ENCODE measurements at places on chromosomes 12 and 14.

- H3K27ac ChIP-seq = no peak overlapping the region
- no peaks in the 10 kb centered on the region for H3K4me1 ChIP-seq
- no peaks in the 10 kb centered on the region for H3K27me3 ChIP-seq
- peak; percentile 32 for DNase-seq
- H3K36me3 ChIP-seq = no peaks in the 10 kb centered on the region
- no peak overlapping the region for H3K4me3 ChIP-seq
These were observed 27.4 kb upstream of the GUCY2C start for GRCh38 chr12:14723763-14724162.

DNA sequence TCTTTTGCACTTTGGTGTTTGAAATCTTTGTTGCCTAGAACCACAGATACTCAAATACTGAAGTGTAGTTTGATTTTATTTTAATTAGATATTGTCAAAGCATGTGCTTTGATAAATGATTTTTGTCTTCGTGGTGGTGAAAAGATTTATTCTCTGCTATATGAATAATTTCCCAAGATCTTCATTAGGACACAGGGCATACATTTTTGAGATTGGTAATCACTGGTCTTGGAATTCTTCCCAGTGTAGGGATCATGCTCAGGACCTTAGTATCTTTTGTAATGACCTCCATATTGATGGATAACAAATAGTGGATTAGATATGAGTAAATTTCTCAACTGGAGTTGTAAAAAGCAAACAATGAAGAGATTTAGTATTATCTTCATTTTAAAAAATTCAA, 28.2 kb downstream of the TBK1 start:
- no peaks in the 10 kb centered on the region for H3K4me1 ChIP-seq
- peaks cover 9% of the 10 kb centered on the region for H3K36me3 ChIP-seq
- DNase-seq = peak; percentile 35
- no peaks in the 10 kb centered on the region for H3K27me3 ChIP-seq

GRCh38 chr12:5292651-5293050, 139.3 kb upstream of the NTF3 start:
- no peaks in the 10 kb centered on the region for H3K4me1 ChIP-seq
- H3K4me3 ChIP-seq = no peak overlapping the region
- no peaks in the 10 kb centered on the region for H3K27me3 ChIP-seq
- no peaks in the 10 kb centered on the region for H3K36me3 ChIP-seq

DNA sequence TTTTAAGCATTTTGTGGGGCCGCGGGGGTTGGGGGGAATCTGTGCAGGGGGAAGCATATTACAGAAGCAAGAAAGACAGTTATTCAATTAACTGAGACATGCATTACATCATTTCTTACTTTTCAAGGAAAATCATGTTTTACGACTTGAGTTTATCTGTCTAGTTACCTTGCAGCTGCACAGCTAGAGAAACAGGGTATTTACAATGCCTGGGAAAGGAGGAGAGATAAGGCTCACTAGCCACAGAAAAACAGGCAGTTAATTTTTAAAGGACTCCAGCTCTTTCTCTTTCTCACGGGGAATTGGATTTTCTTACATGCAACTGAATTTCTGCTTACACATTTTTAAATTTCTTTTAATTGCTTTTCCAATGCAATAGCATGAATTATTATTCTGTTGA, 22.2 kb downstream of the FCF1 start:
- DNase-seq = no peak
- no peak overlapping the region for H3K4me3 ChIP-seq
- H3K27me3 ChIP-seq = no peaks in the 10 kb centered on the region
- H3K36me3 ChIP-seq = peaks cover 1% of the 10 kb centered on the region

Data from fibroblast of lung (primary cell).